ENCODE measurements at places on chromosomes 6 and 20.

DNA sequence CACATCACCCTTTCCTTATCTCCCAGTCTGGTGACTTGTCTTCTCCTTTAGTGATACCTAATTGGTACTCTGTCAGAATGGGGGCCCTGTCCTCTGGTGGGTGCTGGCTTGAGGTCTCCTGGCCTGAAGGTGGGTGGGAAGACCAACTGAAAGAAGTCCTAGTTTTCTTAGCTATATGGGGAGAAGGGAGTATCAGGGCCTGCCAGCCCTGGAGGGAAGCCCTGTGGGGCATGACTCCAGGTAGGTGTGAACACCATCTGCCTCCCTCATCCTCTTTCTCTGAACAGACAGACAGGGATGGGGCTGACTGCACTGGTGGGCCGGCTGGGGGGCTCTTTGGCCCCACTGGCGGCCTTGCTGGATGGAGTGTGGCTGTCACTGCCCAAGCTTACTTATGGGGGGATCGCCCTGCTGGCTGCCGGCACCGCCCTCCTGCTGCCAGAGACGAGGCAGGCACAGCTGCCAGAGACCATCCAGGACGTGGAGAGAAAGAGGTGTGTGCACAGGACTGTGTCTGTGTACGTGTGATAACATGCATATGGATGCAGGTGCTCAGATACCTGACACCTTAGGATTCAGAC lies 4.8 kb downstream of the CRIP3 start:
- ATAC-seq, result no peak

DNA sequence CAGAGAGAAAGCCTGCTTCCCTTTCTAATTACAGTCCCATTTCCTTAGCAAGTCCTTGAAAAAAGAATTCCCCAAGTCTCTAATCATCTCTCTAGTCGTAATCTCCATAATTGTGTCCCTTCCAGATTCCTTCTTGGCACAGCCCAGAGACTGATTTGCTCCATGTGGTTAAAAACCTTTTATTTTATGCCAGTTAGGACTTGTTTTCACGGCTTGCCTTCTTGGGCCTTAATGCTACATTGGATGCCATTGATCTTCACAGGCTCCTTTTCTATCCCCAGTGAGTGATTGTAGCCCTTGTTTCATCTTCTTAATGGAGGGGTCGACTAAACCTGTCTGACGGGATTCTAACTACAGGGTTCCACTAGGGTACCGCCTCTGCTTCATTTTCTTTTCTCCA lies 650.6 kb upstream of the ARID1B start:
- peak; percentile 35 for ATAC-seq

DNA sequence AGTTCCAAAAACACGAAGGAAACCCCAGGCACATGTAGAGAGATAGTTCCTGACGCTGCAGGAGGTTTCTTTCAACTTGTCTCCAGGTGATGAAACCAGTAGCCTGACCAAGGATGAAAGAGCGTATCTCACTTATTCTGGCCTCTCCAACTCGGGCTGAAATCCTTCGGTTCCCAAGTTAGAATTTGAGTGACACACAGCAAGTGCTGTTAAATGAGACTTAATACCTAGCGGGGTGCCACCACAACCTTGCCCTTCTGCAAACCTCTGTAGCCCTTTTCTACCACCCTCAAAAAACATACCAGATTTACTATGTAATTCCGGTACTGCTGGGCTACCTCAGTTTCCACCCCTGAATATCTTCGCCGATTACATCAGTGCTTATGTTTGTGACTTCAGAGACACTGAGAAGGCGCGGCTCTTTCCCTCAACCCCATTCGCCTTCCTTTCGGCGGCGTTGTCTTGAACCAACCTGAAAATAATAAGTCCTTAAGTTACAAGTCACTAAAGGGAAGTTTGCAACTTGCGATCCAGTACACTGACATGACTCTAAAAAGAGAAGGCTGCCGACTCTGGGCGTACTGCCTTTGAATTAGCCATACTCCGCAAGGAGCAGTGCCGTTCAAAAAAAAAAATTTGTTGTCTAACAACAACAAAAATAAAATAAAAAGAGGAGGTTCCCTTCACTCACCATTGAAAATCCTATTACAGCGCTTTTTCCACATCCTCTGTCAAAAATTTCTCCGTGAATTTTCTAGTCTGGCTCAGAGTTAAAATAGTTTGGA lies 194.9 kb upstream of the ZNF184 start:
- no peak for ATAC-seq

DNA sequence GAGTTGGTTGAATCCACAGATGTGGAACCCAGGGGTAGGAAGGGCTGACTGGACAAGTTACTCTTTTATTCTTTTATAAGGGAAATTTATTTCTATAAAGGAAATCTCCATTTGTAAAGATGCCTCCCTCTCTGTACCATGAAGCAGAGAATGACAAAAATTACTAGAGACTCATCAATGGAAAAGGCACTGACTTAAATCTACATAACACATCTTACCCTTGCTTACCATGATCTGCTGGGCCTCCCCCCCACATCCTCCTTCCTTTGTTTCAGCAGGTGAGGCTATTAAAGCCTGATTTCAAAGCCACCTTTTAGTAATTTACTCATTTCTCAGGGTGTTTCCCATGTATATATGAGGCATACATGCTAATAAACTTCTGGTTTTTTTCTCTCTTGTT lies 130.2 kb upstream of the HDDC2 start:
- ATAC-seq, result no peak

GRCh38 chr6:134651519-134651918 lies 298.4 kb downstream of the ALDH8A1 start:
- ATAC-seq, result no peak

DNA sequence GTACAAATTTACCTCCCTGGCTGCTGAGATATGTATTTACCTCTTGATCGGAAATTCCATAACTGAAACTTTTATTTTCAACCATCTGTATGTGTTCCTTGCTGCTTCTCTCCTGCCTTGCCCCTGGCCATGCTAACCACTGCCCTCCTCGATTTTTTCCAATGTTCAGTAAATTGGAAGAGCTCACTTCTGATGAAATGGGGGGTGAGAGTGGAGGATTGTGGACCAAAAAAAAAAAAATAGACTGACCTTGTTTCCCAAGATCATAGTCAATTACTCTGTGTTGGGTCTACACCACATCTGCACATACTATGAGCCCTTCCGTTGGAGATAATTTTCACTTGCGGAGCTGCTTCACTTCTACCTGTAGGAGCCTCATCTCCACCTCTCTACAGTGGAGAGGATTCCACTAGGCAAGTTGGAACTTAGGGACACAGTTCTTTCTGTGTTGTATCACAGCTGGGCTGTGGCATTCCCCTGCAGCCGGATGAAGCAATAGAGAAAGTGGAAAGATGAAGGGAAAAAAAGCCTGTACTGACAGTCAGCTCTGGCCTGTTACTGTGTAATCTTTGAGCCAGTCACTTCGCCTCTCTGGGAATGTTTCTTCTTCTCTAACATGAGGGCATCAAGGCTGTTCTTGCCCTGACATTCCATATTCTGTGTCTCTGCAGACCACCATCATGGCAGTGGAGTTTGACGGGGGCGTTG lies 1.6 kb downstream of the PSMB9 start:
- ATAC-seq, result no peak

DNA sequence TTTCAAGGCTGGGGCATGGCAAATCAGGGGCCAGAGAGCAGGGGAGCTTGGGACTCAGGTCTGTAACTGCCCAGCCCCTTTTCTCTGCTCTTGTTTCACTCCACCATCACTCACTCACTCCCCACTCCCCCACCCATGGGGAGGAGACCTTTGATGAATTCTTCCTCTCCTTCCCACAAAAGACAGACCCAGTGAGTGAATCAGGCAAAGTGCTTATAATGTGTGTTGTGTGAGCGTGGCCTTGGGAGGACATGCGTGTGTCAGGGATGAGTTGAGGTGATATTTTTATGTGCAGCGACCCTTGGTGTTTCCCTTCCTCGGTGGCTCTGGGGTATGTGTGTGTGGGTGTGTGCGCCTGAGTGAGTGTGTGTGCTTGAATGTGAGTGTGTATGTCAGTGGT lies 1.0 kb upstream of the CUL9 start:
- no peak for ATAC-seq

- peak; percentile 99 for ATAC-seq
These were observed 167.9 kb downstream of the HAO1 start for GRCh38 chr20:7772371-7772770.

- ATAC-seq, result no peak
These were observed 10.5 kb downstream of the SAYSD1 start for GRCh38 chr6:39104528-39104927.

DNA sequence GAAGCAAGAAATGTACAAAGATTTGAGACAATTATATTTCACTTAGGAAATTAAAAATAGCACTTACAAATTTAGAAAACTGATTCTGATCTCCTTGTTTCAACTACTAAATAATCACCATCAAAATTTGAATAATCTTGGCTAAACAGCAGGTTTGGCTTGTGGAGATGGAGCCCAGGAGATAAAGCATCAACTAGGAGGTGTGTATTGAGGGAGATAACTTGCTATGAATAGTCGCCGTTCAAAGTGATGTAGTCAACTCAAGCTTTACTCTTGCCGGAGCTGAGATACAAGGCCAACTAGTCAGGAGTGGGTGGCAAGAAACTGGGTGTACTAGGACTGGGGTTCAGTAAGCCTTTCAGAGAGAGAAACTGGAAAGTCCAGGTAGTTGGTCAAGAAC lies 117.7 kb downstream of the TRMT11 start:
- peak; percentile 65 for ATAC-seq

DNA sequence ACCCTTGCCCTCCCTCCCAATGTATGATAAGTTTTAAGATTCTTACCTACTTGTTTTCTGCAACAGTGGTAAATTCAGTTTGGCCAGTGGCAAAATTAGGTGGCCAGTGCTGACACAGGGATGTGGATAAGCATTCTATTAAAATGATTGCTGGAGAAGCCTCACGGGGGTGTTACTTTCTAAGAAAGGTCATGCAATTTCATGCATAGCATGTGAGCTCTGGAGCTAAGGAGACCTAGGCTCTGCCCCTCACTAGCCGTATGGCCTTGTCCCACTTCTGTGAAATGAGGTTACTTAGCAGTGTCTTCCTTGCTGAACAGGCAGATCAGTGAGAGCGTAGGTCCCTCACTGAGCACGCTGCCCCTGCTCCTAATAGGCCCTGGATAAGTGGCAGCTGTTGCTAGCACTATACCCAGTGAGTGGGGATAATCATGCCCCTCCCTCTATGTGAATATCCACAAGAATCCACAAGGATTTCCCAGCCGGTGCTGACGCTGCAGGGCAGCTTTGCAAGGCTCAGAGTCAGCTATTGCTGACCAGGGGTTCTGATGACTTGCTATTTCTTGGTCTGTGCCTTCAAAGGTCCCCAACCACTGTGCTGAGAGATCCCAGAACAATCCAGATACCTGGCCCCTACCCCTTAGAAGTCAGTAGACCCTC lies 86.5 kb upstream of the MRPS10 start:
- ATAC-seq, result no peak

DNA sequence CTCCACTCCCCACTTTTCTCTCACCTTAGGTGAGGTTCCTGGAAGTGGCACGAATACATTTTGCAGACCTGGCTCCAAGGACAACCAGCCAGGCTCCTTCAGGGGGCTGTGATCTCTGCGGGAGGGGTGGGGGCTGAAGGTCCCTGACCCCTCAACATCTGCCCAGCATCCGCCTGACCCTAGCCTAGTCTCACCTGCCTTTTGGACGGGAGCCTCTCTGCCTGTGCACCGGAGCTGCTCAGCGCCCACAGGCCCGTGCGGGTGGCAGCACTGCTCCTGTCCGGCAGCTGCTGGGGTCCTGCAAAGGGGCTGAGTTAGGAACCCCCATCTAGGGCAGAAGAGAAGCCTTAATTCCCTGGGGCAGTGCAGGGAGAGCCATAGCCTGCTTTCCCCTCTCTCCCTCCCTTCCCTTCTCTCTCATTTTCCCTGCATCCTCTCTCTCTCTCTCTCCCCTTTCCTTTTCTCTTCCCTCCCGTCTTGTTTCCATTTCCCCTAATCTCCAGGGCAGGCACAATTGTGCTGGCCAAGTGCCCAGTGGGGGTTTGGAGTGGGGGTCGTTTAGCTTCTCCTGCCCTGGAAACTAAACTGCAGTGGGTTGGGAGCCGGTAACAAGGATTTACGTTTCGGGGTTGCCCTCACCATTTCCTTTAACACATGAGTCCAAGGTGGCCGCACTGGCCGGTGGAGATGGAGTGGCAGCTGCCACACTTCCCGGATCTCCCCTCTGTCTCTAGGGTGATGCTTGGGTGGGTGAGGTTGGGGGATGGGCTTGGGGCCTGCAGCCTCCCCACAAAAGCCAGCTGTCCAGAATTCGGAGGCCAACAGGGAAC lies 54.1 kb downstream of the CTCFL start:
- no peak for ATAC-seq

All from esophagus mucosa (tissue), 1 donor.